Aorta (tissue), 5 donors: ENCODE measurements at places on chromosomes 3 and 15.

- no peak for DNase-seq
These were observed 41.2 kb downstream of the GRK7 start for GRCh38 chr3:141804447-141804777.

- DNase-seq: no peak
These were observed 104.0 kb upstream of the CNTN6 start for GRCh38 chr3:988785-989184.

GRCh38 chr3:37071921-37072320 is 78.6 kb downstream of the MLH1 start:
- DNase-seq: no peak

DNA sequence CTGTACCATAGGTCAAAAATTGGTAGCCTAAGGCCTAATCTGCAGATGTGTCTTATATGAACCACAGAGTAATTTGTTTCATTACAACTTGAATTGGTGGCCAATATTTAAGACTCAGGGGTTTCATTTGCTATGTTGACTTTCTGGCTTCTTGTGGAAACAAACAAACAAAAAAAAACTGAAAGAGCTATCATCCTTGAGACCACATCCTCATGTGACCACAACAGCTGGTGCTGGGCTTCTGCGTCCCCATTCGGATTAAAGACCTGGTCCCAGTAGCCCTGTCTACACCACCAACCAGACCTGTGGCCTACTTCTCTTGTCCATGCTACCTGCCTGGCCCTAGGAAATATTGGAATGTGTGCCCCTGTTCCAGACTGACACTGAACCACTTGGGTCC is 61.7 kb downstream of the STRIT1 start:
- no peak for DNase-seq

- DNase-seq: no peak
These were observed 1126.7 kb downstream of the TUSC7 start for GRCh38 chr3:117836296-117836695.

DNA sequence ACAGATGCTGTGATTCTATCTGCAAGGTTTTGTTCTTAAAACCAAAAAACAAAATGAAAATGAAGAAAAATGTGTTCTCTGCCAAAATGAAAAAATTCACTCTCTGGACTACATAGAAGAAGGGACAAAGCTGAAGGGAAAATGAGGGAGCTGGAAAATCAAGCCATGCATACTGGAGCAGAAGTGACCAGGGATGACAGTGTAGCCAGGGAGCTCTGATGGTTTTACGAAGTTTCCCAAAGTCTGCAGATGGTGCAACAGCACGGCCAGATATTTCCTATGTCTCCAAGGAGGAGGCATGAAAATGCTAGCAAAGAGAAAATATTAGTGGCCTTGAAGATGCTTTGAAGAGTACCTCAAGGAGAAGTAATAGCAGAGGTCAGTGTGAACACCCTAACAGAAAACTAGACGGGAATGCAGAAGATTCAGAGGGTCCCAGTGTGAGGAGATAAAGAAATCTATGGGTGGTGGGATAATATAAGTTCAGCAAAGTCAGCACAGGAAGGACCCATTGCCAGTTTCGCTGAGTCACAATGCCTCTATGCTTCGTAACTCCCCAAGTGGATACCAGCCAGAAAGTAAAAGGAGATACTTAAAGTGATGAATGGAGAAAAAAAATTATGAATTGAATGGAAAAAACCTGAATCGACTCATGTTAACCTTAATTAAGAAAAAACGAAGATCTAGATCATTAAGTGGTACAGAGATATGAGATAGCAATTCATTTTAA is 39.0 kb upstream of the POMGNT2 start:
- DNase-seq: no peak

DNA sequence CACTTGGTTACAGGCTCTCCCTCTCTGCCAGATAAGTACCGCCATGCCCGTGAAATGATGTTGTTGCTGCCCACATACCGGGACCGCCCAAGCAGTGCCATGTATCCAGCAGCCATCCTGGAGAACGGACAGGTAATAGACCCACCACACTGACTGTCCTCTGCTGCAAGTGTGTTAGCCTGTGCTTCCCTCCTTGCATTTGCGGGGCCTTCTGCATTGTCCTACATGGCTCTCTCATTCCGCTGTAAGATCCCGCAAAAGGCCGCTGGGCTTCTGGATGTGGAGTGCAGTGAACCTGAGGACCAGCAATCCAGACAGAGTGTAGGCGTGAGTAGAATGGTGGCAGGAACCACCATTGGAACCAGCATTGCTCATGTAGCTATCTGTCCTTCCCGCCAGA is 10.6 kb upstream of the MANF start:
- peak; percentile 18 for DNase-seq

- no peak for DNase-seq
These were observed 3.7 kb upstream of the PLD1 start for GRCh38 chr3:171813897-171814460.

DNA sequence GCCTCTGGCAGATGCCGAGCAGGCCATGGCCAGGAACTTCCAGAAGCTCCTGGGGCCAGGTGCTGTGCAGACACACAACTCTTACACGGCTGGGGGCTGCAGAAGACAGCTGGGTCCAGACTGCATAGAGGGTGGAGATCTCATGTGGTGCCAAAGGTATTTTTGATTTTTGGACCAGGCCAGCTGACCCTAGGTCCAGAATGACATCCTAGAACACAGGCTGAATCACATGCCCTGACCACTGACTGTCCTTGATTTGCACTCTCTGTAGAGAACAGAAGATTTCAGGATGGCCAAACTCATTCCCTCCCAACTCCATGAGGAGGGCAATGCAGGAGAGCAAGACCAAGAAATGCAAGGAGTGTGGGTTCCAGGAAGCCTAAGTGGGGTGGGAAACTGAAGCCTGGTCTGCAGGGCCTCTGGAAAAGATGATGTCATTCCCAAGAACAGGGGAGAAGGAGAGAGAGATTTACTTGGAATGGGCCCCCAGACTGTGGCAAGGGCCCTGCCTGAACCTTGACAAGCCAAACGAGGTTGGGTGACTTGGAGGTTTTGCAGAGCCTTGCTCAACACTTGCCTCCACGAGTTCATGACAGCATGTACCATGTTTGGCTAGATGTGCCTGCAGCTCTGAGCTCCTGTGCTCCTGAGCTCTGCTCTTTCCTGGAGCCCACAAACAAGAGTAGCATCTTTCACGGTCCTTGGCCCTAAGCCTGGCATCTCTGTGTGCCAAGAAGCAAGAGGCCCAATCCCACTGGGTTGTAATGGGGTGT is 38.5 kb upstream of the CTSH start:
- no peak for DNase-seq
